Stimulated activated CD8-positive, alpha-beta memory T cell treated with anti-CD3 and anti-CD28 coated beads, Interleukin-15, amount 100 ng/mL, for 48 hours (primary cell): ENCODE measurements at places on chromosomes 7 and 10.

GRCh38 chr7:21125297-21125696, 302.6 kb upstream of the SP4 start:
- DNase-seq: no peak

DNA sequence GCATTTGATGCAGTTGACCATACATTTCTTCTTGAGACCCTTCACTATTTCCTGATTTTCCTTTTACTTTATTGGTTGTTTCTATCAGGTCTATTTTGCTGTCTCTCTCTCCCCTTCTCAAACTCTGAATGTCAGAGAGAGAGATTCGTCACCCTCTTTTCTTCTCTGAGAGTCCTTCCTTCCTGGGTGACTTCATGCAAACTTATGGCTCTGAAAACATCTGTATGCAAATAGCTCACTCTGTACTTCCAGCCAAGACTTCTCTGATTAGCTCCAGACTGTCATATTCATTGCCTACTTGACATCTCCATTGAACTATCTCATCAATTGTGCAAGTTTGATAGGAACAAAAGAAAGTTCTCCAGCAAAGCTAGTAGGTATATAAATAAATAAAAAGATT, 191.7 kb upstream of the KLF6 start:
- no peak for DNase-seq

- no peak for DNase-seq
Observed at GRCh38 chr10:34811968-34812514, 3.1 kb downstream of the PARD3 start.

GRCh38 chr7:96658022-96658412, 51.6 kb downstream of the SEM1 start:
- no peak for DNase-seq

- no peak for DNase-seq
Observed at GRCh38 chr10:126686268-126686667, 15.8 kb upstream of the C10orf90 start.
